COLO829 (cell line): ENCODE measurements at places on chromosomes 4 and X.
A peak's percentile ranks its signal among the peaks of the same experiment; 100 is the strongest.

GRCh38 chr4:74055096-74055495 lies 16.6 kb upstream of the CXCL3 start:
- no peak for DNase-seq

GRCh38 chrX:34563804-34564203 lies 93.3 kb downstream of the TMEM47 start:
- no peak for DNase-seq

GRCh38 chr4:10003666-10004065 lies 17.6 kb downstream of the SLC2A9 start:
- DNase-seq: no peak

DNA sequence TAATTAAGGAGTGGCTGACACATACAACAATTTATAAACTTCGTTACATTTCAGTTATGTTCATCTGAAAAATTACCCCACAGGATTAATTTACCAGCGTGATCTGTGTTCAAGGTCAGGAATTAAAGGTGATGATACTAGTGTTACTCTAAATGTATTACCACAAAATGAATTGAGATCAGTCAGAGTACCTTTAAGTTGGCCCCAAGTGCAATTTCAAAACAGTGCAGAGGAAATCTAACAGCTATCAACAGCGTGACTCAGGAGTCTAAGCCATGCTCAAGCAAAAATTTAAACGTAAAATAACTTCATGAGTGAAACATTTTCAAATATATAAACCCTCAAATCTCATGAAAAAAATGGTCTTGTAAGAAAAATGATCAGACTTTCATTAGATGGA lies 18.7 kb downstream of the ANTXR2 start:
- no peak for DNase-seq

DNA sequence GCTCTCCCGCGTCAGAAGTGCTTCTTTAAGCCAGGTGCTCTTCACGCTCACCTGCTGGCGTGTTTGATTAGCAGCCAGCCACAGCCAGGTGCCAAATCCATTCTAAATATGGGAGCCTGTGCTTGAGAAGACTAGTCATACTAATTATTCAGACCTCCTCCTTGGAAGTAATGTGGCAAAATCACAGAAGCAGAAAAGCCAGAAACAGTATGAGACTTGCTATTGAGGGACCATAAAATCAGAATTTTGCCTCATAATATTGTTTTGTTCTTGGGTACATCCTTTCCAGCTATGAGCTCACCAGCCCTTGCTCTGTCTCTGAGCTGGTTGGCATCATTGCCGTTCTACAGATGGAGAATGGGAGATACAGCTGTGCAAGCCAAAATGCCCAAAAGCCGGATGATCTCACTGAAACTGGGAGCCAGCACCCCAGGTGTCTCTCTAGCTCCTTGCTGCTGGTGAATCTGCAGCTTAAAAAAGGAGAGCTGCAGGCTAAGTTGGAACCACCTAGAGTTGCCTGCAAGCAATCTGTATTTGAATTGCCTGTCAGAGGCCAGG lies 205.4 kb downstream of the SHROOM3 start:
- no peak for DNase-seq

DNA sequence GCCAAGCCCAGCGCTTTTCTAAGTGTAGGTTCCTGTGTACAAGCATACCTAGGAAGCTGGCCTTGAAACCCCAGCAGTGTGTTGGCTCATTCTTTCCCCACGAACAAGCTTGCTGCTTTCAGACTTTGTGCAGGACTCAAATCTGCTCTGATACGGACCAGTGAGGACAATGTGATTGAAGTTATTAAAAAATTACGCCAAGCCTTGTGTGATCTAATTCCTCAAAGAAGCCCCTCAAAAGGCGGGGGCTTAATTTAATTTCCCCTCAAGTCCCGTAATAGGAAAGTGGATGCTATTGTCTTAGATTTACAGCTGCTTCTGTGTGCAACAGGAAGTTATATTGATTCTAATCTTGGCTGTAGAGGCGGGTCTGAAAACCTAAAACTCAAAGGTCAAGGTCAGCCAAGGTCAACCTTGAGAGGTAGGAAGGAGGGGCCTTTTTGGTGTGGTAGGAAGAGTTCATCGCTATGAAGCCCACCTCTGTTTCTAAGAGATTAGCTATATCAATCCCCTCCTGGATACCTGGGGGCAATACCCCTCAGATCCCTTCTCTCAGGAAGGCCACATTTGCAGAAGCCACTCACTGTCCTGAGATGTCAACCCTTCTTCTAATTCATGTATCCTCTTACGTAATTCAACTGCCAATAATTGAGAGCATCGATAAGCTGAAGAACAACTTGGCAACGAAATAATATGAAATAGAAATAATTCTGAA lies 45.1 kb downstream of the TBC1D9 start:
- DNase-seq: no peak

DNA sequence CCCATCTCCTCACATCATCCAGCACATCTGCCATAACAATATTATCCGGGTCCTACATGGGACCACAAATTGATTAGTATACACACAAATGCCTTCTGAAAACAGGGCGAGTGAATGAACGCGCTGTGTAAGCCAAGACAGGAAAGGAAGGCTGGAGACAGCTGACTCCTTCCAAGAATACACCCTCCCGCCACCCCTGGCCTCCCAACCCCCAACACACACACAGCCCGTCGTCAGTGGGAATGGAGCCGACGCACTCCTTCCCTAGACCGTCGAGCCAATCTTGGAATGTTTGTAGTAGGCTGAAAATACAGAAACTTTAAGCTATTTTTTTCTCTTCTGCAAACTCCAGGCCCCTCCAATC lies 319 bp upstream of the MAGEH1 start:
- peak; percentile 2 for DNase-seq

DNA sequence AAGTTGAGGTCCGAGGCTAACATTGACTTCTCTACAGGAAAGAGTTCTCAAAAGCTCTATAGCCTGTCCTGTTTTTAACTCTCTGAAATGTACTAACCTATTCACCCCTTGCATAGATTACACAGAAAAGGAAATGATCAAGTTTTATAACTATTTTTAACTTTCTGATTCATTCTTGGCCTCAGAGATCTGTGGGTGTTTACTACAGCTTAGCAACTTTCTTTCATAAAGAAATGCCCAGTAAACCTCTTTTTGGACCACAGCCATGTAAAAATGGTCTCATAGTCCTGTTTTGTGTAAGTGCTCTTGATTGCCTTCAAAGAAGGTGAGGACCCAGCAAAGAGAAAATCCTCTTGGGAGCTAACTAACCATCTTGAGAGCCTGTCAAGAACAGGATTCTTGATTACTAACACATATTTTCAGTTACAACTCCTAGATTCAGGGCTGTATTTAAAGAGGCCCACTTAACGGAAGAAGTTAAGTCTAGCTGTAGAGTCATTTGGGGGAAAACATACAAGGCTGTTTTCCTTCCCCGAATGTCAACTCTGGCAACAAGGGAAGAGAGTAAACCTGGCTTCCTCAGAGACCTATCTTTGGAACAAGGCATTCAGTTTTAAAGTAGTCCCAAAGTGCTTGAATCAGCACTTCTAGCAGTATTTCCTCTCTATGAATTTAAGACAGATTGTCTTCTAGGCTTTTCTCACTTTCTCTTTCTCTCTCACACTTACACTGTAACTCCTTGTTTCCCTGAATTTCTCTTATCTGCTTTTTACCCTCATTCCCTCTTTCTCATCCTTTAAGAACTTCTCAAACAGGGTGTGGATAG lies 78.2 kb downstream of the IL21 start:
- DNase-seq: peak; percentile 40

DNA sequence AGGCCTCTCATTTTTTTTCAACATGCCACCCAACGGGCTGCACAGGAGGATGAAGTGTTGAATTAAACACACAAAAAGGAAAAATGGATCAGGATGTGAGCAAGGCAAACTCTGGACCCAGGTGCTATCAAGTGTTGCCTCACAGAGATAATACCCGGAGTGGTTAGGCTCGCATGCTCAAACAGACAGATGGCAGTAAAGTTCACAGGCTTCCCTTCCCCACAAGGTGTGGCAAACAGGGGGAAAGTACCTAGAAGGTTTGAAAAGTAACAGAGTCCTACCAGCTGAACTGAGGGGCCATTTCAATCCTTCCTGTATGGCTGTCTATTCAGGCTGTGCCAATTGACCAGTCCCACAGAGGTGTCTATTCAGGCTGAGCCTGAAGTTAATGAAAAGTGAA lies 123.9 kb upstream of the GC start:
- no peak for DNase-seq

DNA sequence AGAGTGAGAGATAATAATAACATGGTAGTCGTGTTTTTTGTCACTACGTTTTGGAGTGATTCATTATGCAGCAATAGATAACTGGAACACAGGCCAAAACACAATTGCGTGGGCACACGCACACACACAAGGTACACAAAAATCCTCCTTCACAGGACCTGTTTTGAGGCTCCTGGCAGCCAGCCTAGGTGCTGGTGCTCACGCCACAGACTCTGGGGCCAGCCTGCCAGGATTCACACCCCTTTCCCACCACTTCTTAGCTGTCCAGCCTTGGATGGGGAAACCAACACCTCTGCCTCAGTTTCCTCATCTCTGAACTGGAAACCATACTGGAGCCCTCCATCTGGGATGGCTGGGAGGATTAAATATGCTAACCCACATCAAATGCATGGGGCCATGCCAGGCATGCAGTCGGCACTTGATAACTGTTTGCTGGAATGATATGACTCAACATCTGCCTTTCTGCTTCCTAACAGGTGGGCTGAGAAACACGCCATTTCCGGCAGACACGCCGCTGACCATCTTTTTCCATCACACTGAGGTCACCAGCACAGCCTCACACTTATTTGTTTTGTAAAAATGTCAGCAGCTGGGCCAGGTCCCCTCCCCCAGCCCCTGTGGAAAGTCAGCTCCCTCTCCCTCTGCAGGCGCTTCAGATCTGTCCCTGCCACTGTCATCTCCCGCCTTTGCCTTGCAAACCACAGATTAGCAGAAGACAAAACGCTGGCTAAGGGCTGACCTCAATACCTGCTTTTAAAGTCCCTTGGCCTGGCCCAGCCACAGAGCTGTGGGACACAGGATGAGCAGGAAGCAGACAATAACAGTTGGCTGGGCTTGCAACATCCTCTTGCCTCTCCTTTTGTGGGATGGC lies 237.5 kb downstream of the BCOR start:
- DNase-seq: peak; percentile 20

DNA sequence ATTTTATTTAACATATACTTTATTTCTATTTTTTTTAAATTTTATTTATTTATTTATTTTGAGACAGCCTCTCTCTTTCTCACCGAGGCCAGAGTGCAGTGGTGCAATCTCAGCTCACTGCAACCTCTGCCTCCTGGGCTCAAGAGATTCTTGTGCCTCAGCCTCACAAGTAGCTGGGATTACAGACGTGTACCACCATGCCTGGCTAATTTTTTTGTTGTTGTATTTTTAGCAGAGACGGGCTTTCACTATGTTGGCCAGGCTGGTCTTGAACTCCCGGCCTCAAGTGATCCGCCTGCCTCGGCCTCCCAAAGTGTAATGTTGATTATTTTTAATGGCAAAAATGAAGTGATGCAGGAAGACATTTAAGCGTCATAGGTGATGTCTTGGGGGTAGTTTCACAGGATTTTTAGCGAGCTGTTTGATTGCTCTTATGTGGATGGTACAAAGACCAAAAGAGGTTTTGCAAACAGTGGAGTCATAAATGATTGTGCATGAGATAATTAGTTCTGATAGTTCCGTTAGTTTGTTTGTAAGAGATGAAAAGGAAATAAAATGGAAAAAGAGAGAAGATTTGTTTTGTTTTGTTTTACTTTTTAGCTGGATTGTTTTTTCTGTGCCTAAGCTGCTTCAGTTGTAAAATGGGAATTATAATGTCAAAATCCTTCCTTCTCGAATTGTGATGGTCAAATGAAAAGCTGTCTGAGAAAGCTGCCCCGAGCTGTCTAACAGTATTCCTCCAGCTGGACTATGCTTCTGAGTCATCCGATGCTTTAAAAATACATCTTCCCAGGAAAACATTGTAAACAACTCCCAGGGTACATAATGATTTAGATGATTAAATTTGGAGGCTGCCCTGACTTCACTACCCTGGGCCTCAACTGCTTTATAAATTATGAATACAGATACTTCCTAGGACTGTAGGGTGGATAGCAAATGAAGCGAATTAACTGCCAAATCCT lies 14.7 kb downstream of the RHOH start:
- DNase-seq: no peak

DNA sequence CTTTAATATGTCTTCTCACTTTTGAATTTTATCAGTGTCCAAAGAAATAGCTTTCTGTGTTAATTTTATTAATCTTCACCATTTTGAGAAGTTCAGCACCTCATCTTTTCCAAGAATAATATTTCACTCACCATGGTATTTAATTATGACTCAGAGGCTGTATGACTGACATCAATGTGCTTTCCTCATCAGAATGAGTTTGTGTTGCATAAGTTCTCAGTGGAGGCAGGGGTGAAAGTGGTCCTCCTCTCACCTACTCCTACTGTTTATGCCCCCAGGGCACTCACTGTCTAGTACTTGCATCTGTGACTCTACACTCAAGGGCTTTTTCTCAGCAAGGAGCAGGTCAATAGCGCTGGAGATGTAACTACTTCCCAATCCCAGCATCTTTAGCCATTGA lies 905.3 kb upstream of the INTU start:
- no peak for DNase-seq

- DNase-seq: no peak
These were observed 7.6 kb downstream of the EIF4E start for GRCh38 chr4:98921292-98921691.

DNA sequence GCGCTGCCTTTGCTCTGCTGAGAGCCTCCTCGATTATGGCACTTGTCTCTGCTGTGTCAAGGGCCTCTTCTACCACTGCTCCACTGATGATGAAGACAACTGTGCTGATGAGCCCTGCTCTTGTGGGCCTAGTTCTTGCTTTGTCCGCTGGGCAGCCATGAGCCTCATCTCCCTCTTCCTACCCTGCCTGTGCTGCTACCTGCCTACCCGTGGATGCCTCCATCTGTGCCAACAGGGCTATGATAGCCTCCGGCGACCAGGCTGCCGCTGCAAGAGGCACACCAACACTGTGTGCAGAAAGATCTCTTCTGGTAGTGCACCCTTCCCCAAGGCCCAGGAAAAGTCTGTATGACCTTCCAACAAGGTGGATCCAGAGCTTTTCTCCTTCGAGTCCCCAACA lies 106.8 kb upstream of the VAMP7 start:
- no peak for DNase-seq

- DNase-seq: no peak
These were observed 1.1 kb downstream of the AFF2 start for GRCh38 chrX:148501386-148502066.

DNA sequence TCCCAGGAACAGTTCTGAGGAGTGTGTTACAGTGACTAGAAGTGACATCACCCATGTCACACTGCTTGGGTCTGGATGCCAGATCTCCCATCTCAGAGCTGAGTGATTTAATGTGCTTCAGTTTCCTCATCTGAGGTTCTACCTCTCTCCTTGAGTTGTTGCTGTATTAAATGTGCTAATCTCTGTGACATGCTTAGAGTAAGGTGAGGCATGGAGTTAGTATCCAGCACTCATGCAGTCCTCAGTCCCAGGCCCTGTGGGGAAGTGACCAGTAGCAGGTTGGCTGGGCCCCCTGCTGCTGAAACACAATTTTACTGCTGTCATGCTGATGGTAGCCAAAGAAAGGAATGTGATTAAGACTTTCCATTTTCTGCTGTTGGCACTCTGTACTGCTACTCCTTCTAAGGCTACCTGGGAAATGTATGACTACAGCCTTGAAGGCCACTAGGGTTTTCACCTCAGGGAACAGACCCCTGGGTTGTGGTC lies 639.6 kb downstream of the MID1IP1 start:
- DNase-seq: no peak
